ENCODE measurements at places on chromosomes 11 and 22.

- DNase-seq = no peak
Observed at GRCh38 chr11:66970371-66970806, 4.7 kb upstream of the C11orf86 start.

DNA sequence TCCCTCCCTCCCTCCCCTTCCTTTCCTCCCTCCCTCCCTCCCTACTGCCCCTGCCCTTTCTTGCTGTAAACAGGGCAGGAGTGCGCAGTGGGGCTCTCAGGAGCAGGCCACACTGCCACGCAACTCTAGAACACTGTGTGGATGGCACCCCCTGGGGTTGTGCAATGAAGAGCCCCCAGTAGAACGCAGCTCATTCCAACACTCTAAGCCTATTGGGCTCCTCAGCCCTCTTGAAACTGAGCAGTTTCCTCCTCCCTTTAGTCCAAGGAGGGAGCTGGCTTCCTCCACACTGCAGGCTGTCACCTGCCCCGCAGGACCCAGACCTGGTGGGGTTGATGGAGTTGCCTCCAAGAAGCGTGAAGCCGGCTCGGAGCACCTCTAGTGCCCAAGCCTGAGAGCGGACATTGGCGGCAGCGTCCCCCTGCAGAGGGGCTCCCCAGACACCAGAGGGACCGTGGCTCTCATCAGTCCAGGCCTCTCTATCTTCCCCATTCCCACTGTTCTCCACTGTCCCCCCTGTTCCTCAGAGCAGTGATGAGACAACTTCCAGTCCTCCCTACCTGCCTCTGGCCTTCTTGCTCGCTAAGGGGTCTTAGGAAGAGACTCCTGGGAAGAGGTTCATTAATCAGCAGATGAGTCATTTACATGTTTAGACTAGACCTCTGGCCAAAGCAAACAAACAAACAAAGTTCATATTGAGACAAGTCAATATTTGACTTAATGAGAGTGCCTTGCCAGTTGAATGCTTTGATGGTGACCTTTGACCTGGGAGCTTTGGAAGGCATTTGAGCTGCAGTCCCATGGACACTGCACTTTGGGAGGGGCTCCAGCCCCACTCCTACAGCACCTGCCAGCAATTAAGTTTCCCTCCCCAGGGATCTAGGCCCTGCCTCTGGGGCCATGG, 64.0 kb downstream of the RPUSD4 start:
- DNase-seq = no peak

- no peak for DNase-seq
Observed at GRCh38 chr11:45933131-45933831, 10.8 kb downstream of the LARGE2 start.

GRCh38 chr11:118979434-118979833, 7.9 kb downstream of the FOXR1 start:
- DNase-seq = no peak

GRCh38 chr11:31676280-31676982, 134.7 kb downstream of the PAX6 start:
- DNase-seq = no peak

- DNase-seq = no peak
Observed at GRCh38 chr22:38107692-38108515, 2.6 kb downstream of the BAIAP2L2 start.

GRCh38 chr11:124080327-124081001, 34.8 kb upstream of the VWA5A start:
- no peak for DNase-seq

DNA sequence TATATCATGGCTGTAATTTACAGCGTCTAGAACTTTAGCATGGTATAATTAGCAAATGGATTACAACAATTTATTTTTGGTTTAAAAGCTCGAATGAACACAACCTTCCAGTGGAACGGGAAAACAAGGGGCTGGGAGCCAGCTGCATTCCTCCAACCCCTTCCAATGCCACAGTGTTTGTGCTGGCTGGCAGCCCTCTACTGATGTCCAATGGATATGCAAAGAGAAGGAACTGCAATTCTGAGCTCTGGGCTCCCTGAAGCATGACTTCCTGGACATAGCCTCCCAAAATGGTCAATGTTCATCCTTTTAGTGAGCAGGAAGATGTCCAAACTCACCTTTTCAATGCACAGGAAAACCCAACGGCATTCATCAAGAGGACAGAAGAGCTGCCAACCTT, 288.3 kb downstream of the TENM4 start:
- DNase-seq = no peak

- no peak for DNase-seq
Observed at GRCh38 chr11:132874638-132875037, 657.7 kb downstream of the OPCML start.

GRCh38 chr22:36734171-36735058, 30.9 kb upstream of the CACNG2 start:
- no peak for DNase-seq

DNA sequence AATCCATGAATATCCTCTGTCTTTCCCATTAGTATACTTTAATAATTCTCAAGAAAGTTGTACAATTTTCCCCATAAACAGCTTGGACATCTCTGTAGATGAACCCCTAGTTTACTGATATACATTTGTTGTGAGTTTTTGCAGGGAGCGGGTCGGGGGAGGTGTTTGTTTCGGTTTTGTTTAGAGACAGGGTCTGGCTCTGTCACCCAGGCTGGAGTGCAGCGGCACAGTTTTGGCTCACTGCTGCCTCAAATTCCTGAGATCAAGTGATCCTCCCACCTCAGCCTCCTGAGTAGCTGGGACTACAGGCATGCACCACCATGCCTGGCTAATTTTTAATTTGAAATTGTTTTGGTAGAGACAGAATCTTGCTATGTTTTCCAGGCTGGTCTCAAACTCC, 57.6 kb downstream of the IGLL5 start:
- DNase-seq = no peak

DNA sequence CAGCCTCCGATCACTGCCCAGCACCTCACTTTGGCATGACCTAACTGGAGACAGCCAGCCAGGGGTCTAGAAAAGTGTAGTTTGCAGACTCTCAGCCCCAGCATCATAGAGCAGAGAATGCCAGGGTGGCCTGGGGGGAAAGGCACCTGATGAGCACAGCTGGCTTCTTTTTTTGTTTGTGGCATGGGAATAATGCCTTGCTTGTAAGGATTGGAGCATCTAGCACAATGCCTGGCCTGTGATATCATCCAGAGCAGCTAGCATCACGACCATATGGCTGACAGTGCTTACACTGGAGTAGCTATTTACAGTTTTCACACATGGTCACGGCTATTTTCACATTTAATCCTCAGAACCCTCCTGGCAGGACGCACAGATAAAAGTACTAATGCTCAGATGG, 594.8 kb upstream of the B3GAT1 start:
- no peak for DNase-seq

DNA sequence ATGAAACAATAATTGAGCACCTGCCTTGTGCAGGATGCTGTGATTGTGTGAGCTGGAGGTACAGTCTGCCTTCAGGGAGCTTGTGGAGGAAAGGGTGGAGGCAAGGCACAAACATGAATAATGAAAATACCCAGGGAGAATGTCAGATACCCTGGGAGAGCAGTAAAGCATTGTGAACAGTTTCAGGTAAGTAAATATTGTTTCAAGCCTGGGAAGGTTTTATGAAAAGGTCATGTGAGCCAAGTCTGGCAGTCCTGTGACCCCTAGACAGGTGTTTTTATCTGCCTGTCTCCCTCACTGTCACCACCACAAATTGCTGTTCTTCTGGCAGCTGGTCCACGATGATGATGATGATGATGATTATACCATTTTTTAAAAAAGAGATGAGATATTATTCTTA, 32.0 kb downstream of the SPECC1L start:
- no peak for DNase-seq

- no peak for DNase-seq
Observed at GRCh38 chr22:22906907-22907550, 19.4 kb downstream of the IGLL5 start.

GRCh38 chr11:30510750-30511149, 75.4 kb downstream of the MPPED2 start:
- DNase-seq = no peak

DNA sequence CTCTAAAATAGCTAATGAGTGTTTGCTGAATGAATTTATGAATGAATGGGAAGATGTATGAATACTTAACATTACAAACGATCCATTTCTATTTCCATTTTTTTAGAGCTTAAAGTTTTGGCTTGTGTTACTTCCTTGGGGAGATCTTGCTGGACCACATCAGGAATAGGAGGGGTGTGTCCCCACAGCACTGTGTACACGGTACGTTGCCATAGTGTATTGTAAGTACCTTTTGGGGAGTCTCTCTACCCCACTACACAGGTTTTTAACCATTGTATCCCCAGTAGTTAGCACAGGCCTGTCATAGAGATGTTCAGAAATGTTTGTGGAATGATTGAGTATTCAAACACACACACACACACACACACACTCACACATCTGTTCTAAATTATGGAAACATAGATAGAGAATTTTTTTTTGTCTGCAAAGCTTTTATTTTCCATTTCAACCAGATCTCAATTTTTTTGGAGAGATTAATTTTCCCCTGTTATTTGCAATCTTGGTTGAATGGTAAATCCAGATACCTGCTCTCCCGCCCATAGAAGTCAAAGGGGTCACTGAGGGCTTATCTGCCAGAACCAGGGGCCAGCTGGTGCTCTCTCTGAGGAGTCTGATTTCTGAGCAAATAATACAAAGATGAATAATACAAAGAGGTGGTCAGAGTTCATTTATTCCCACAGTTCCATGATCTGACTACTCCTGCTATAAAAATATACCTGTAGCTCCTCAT, 471.0 kb downstream of the INSC start:
- no peak for DNase-seq

- no peak for DNase-seq
Observed at GRCh38 chr11:61892085-61892370, 683 bp upstream of the FADS3 start.

DNA sequence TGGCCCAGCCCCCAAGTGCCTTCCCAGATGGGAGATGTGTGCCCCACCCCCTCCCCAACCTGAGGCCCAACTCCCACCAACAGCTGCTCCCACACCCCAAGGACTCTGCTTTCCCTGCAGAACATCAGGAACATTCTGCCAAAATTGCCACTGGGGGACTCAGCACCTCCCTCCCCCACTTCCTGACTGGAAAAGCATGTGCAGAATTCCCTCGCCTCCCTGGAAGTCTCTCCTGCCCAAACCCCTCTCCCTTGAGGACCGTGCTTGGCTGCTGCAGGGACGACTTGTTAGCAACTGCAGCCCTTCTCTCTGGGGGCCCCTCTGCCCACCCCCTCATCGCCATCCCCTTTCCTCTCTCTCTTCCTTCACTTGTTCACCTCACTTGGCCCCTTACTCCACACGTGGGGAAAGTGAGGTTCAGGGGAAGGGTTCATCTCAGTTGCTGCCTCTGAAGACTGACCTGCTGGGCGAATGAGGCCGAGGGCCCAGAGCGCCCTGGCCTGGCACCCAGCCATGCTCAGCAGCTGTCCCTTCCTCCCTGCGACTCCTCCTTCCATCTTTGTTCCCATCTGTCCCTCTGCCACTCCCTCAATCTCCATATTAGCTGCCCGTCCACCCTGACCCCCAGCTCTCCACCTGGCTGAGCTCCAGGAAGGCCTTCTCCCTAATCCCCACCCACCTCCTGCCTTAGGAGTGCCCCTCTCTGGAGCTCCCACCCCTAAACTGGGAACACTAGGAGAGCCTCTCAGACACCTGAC, 105.1 kb downstream of the CHST1 start:
- no peak for DNase-seq

Data from esophagus squamous epithelium (tissue), 5 donors.